Caki2 (cell line): ENCODE measurements at places on chromosomes 13 and 19.

DNA sequence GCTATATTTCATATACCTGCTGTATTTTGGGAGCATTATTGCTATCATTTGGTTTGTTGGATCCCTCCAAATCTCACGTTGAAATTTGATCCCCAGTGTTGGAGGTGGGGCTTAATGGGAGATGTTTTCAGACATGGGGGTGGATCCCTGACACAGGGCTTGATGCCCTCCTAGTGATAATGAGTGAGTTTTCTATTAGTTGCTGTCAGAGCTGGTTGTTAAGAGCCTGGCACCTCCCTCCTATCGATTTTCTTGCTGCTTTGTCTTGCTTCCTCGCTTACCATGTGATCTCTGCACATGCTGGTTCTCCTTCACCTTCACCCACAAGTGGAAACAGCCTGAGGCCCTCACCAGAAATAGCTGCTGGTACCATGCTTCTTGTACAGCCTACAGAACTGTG, 259.9 kb upstream of the STARD13 start:
- DNase-seq, result no peak

DNA sequence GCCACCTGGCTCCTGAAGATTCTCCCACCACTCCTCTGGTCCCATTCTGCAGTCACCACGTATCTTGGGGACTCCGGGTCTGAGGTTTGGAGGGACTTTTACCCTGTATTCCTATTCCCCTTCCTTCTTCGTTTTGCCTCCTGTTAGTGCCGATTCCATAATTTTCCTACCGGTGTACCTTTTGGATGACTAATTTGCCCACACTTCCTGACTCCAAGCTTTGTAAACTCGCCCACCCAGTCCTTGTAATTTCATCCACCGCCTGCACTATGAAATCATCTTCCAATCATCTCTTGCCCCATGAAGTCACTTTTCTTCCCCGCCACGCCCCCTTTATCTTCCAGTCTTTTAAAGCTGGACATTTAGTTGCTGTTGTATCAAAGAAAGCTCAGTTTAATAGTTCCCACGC, 572 bp downstream of the UCHL3 start:
- peak; percentile 45 for DNase-seq

GRCh38 chr13:57734306-57734705, 102.8 kb downstream of the PCDH17 start:
- no peak for DNase-seq

- DNase-seq, result no peak
These were observed 216.1 kb downstream of the SLITRK1 start for GRCh38 chr13:83666141-83666540.
